ENCODE measurements at places on chromosomes 1 and 21.
A peak's percentile ranks its signal among the peaks of the same experiment; 100 is the strongest.

DNA sequence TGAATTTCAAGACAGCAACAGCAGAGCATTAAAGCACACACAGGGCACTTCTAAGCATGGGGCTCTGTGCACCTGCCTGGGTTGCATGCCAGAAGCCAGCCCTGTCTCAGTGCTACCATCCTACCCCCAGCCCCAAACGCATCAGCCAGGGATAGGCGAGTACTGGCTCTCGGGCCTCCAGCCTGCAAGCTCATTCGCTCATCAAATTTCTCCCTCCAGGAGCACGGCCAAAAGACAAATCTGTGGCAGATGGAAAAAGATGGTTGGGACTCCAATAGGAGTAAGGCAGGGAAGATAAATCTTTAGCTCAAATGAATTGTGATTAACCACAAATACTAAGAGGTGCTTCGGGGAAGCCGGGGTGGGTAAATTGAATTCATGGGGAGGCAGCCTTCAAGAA is 189.6 kb downstream of the KAZN start:
- no peak for DNase-seq

- DNase-seq = no peak
Measured at GRCh38 chr1:167435484-167435883, 82.8 kb downstream of the CD247 start.

GRCh38 chr1:116853680-116854402 is 55.9 kb upstream of the PTGFRN start:
- DNase-seq = peak; percentile 40

DNA sequence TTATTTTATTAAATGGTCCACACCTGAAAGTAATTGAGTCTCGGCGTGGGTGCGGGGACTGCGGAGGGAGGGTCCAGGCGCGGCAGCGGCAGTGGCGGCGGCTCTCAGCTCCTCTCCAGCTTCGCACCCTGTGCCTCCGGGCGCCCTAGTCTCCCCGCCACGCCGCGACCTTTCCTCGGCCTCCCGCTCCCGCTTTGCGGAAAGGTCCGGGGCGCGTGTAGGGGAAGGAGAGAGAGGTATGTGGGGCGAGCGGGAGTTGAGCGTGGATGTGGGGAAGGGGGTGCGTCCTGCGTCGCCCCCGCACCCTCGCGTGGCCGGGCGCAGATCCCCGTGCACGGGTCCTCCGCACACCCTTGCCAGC is 13.4 kb upstream of the ALX3 start:
- no peak for DNase-seq

GRCh38 chr1:37919277-37919676 is 27.6 kb downstream of the INPP5B start:
- peak; percentile 13 for DNase-seq

- DNase-seq = no peak
Measured at GRCh38 chr21:31972622-31973021, 99.8 kb downstream of the HUNK start.
